ENCODE measurements at places on chromosomes 7 and 10.

GRCh38 chr7:155861480-155861868, 49.2 kb upstream of the SHH start:
- DNase-seq = no peak

- no peak for DNase-seq
Measured at GRCh38 chr10:102782673-102783551, 39.2 kb downstream of the WBP1L start.

DNA sequence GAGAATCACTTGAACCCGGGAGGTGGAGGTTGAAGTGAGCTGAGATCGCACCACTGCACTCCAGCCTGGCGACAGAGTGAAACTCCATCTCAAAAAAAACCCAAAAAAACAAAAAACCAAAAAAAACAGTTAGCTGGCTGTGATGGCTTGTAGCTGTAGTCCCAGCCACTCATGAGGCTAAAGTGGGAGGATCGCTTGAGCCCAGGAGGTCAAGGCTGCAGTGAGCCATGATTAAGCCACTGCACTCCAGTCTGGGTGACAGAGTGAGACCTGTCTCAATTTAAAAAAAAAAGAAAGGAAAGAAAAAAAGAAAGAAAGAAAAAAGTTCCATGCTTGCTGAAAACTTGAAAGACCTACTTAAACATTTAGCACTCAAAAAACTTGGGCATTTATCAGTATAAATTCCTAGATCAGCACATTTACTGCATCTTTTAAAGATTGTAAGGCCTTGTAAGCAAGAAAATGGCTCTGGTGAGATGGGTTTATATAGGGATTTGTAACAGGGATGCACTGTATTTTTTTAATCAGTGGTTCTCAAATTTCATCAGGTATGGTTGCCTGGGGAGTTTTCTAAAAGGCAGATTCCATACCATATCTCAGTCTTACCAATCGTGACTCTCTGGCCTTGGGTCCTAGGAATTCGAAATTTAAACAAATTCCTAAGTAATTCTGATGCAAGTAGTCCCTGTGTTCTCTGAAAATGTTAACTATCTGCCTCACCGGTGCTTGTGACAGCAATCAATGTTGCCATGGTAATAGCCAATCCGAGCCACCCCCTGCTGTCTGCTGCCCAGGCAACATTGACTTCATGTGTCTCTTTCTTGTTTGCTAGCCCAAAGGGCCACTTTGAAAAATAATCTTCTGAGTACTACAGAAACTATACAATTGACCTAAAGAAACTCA, 11.5 kb upstream of the NT5C2 start:
- no peak for DNase-seq

- no peak for DNase-seq
Measured at GRCh38 chr7:116324582-116324981, 114.2 kb downstream of the TES start.
